ENCODE measurements at places on chromosomes 13 and 19. TPM values are rescaled to one million over a fixed set of nuclear protein-coding genes. Genes with fewer than 3 reads are reported as not detected.

ZNF555 gene
- total RNA-seq: 9.1 TPM

PABPC3 gene
- total RNA-seq: 0.05 TPM

RXFP2 gene
- total RNA-seq: not detected

FXYD7 gene
- total RNA-seq: not detected

PRTN3 gene
- total RNA-seq: not detected

FXYD1 gene
- total RNA-seq: not detected

DNA sequence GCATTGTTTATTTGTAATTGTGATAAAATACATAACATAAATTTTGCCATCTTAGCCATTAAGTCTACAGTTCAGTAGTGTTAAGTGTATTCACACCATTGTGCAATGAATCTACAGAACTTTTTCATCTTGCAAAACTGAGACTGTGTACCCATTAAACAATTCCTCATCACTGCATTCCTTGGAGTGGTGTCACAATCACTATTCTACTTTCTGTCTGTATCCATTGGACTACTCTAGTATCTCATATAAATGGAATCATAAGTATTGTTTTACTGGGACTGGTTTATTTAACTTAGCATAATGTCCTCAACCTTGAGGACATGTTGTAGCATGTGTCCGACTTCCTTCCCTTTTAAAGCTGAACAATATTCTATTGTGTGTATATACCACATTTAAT lies 36.8 kb downstream of the UFM1 start:
- DNase-seq: no peak

DNA sequence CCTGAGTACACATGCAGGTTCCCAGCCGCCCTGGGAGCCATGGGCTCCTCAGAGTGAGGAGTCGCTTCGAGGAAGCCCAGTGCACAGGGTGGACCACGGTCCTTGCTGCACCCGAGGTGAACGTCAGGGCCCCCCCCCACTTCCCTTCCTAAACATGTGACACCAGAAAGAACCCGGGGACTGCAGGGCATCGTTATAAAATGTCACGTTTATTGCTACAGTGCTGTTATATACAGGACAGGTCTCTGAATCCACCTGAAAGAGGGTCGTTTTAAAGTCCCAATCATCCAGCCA lies 3.8 kb upstream of the UQCR11 start:
- no peak for DNase-seq
